Mucosa of descending colon (tissue), 3 donors: ENCODE measurements at places on chromosomes 1 and 21. TPM values are rescaled to one million over a fixed set of nuclear protein-coding genes. Genes with fewer than 3 reads are reported as not detected.

HOOK1 gene
- total RNA-seq, result 55.9 TPM

PUM1 gene
- total RNA-seq, result 116 TPM

MED8 gene
- total RNA-seq, result 35.8 TPM

KIF1B gene
- total RNA-seq, result 35.6 TPM

RGS4 gene
- 11.1 TPM for total RNA-seq

LHX4 gene
- total RNA-seq, result 0.89 TPM

ITSN1 gene
- total RNA-seq, result 54.8 TPM

NAXE gene
- total RNA-seq, result 86.5 TPM

FAM110D gene
- 0.78 TPM for total RNA-seq

RUNX3 gene
- 3.2 TPM for total RNA-seq

DLGAP3 gene
- total RNA-seq, result 0.41 TPM

INSRR gene
- total RNA-seq, result 0.06 TPM

GPR37L1 gene
- 3.5 TPM for total RNA-seq

IBA57 gene
- total RNA-seq, result 12.9 TPM

XCL1 gene
- total RNA-seq, result not detected

SPRR2B gene
- not detected for total RNA-seq

LRIF1 gene
- 8.7 TPM for total RNA-seq

S100A1 gene
- total RNA-seq, result 5.6 TPM

CLCA2 gene
- 1.0 TPM for total RNA-seq

NTMT2 gene
- total RNA-seq, result not detected
